ENCODE measurements at places on chromosomes 5 and 9.

- H3K4me3 ChIP-seq, result no peak overlapping the region
- no peak overlapping the region for H3K27ac ChIP-seq
- no peaks in the 10 kb centered on the region for H3K27me3 ChIP-seq
- DNase-seq, result no peak
- no peaks in the 10 kb centered on the region for H3K36me3 ChIP-seq
These were observed 133.1 kb upstream of the CDH12 start for GRCh38 chr5:22986281-22986680.

DNA sequence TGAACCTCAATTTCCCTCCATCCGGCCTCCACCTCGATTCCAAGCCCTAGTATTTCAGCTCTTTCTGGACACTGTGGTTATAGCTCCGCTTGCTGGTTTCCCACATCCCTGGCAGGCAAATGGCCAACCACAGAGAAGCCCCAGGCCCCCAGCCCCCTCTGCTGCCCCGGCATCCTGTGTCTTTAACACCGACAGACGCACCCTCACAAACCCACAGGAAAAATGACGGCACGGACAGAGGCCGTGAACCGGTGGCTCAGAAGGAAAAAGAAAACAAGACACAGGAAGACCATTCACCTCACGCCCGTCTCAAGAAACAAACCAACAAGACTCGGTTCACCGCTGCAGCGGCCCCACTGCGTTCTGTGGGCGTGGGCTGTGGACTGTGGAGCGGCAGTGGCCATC is 1.5 kb upstream of the CLIC3 start:
- DNase-seq, result no peak
- peaks cover 10% of the 10 kb centered on the region for H3K36me3 ChIP-seq
- H3K4me1 ChIP-seq, result peaks cover 29% of the 10 kb centered on the region
- H3K27me3 ChIP-seq, result peaks cover 3% of the 10 kb centered on the region
- no peak overlapping the region for H3K4me3 ChIP-seq

- no peak overlapping the region for H3K27ac ChIP-seq
- peaks cover 4% of the 10 kb centered on the region for H3K4me1 ChIP-seq
- H3K36me3 ChIP-seq, result no peaks in the 10 kb centered on the region
- H3K4me3 ChIP-seq, result no peak overlapping the region
These were observed 518.9 kb downstream of the CTNND2 start for GRCh38 chr5:11385251-11385900.

DNA sequence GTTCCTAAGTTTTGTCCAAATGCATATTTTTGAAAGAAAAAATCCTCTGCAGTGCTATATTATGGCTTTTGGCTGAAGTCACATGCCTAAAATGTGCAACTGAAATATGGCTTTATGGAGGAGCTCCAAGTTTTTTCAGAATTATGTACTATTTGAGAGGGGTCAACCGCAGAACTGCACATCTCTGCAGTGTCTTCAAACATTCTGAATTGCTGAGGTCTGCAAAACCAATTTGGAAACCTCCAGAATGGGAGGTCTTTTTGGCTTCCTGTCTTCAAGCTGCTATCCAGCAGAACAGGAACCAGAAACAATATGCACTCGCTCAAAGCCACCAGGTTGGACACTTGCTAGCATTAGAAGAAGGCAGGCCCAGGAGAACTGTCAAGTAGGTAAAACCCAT is 376.0 kb upstream of the PAPPA start:
- H3K36me3 ChIP-seq, result no peaks in the 10 kb centered on the region
- no peak for DNase-seq
- no peak overlapping the region for H3K4me3 ChIP-seq
- H3K27me3 ChIP-seq, result no peaks in the 10 kb centered on the region
- H3K27ac ChIP-seq, result no peak overlapping the region
- no peaks in the 10 kb centered on the region for H3K4me1 ChIP-seq

DNA sequence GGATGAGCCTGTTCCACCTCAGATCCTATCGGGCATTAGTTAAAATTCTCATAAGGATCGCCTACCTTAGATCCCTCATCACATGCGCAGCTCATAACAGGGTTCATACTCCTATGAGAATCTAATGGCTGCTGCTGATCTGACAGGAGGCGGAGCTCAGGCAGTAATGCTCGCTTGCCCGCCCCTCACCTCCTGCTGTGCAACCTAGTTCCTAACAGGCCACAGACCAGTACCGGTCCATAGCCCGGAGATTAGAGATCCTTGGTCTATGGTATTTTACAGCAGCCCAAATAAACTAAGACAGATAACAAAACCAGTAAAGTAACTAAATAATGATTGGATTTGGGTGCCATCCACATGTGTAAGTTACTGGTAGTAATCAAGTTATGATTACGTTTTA is 17.5 kb downstream of the GOLPH3 start:
- no peak overlapping the region for H3K27ac ChIP-seq
- no peak for DNase-seq
- no peaks in the 10 kb centered on the region for H3K27me3 ChIP-seq
- H3K4me1 ChIP-seq, result peaks cover 20% of the 10 kb centered on the region

DNA sequence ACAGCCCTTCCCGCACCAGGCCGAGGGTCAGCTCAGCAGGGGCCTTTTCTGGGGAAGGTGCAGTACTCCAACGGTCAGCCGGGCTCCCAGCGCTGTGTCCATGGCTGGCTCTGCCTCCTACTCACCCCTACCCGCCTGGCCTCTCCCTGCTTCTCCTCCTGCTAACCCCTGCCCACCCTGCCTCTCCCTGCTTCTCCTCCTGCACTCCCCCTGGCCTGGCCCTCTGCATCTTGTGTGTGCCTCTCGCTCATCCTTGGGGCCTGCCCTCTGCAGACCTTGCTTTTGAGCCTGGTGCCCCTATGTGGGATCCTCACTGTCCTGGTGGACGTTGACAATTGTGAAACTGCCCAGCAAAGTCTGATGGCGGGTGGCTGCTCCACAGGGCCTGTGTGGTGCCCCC is 274.6 kb upstream of the IRX2 start:
- DNase-seq, result no peak
- no peaks in the 10 kb centered on the region for H3K27me3 ChIP-seq
- no peak overlapping the region for H3K4me3 ChIP-seq
- no peaks in the 10 kb centered on the region for H3K4me1 ChIP-seq

- DNase-seq, result no peak
- H3K4me3 ChIP-seq, result no peak overlapping the region
- peaks cover 10% of the 10 kb centered on the region for H3K27me3 ChIP-seq
- no peaks in the 10 kb centered on the region for H3K4me1 ChIP-seq
These were observed 1.5 kb downstream of the FAM81B start for GRCh38 chr5:95392593-95393182.

- no peaks in the 10 kb centered on the region for H3K4me1 ChIP-seq
- H3K36me3 ChIP-seq, result no peaks in the 10 kb centered on the region
- no peak overlapping the region for H3K27ac ChIP-seq
- no peak overlapping the region for H3K4me3 ChIP-seq
- no peaks in the 10 kb centered on the region for H3K27me3 ChIP-seq
- DNase-seq, result no peak
These were observed 59.2 kb downstream of the MED10 start for GRCh38 chr5:6319116-6319515.

DNA sequence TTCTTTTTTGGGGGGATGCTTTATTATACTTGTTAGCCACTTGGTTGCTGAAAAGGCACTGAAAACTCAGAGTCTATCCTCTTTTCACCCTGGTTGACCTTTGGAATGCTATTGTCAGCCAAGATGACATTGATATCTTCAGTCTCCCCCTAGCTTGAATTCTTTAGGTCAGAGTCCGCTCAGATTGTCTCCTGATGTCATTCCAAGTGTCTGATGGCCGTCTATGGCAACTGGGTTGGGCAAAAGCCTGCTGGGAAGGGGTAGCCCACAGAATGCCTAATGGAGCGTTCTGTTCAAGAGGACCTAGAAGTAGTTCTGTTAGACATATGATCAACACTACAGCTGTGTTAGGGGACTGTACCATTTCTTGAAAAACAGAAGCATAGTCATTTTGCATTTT is 9.7 kb upstream of the MEF2C start:
- H3K36me3 ChIP-seq, result no peaks in the 10 kb centered on the region
- peaks cover 50% of the 10 kb centered on the region for H3K27me3 ChIP-seq
- no peak for DNase-seq
- H3K4me1 ChIP-seq, result peaks cover 3% of the 10 kb centered on the region
- H3K27ac ChIP-seq, result no peak overlapping the region

- DNase-seq, result no peak
- H3K27ac ChIP-seq, result no peak overlapping the region
- H3K27me3 ChIP-seq, result no peaks in the 10 kb centered on the region
- H3K4me3 ChIP-seq, result no peak overlapping the region
These were observed 21.7 kb downstream of the TARS1 start for GRCh38 chr5:33462456-33462855.

DNA sequence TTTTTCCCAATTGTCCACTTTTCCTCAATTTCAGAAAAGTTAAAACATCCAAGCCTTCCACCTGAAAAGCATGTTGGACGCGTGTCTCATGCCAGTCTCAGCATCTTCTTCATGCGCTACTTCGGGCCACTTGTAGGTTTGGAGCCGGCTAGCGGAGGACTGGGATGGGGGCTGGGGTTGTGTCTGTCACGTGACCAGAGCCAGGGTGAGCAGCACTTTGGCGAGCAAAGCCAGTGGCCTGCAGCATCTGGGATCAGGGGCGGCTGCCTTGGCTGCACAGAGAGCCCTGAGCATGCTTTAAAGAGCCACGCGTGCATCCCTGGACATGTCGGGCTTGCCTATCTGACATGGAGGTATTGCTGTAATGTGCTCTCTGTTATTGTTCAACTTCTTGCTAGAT is 41.2 kb downstream of the SLC6A3 start:
- H3K36me3 ChIP-seq, result no peaks in the 10 kb centered on the region
- peaks cover 1% of the 10 kb centered on the region for H3K27me3 ChIP-seq
- H3K4me1 ChIP-seq, result no peaks in the 10 kb centered on the region
- no peak for DNase-seq

DNA sequence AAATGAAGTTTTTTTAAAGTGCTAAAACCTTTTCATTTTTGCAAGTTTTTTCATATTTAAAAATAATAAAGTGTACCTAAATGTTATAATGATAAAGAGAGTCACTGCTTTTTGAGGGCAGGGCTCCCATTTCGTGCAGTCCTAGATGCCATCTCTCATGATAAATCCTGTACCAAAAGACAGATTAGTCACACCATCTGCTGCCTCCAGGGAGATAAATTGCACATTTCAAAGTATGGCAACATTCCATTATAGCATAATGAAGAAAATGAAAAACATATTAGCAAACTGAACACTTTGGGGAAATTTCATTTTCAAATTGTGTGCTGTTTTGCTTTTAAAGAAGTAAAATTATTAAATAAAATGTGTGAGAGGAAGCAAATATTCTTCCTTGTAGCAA is 257.2 kb downstream of the KIAA0825 start:
- H3K4me1 ChIP-seq, result no peaks in the 10 kb centered on the region
- DNase-seq, result no peak
- H3K36me3 ChIP-seq, result no peaks in the 10 kb centered on the region
- no peaks in the 10 kb centered on the region for H3K27me3 ChIP-seq
- H3K4me3 ChIP-seq, result no peak overlapping the region

DNA sequence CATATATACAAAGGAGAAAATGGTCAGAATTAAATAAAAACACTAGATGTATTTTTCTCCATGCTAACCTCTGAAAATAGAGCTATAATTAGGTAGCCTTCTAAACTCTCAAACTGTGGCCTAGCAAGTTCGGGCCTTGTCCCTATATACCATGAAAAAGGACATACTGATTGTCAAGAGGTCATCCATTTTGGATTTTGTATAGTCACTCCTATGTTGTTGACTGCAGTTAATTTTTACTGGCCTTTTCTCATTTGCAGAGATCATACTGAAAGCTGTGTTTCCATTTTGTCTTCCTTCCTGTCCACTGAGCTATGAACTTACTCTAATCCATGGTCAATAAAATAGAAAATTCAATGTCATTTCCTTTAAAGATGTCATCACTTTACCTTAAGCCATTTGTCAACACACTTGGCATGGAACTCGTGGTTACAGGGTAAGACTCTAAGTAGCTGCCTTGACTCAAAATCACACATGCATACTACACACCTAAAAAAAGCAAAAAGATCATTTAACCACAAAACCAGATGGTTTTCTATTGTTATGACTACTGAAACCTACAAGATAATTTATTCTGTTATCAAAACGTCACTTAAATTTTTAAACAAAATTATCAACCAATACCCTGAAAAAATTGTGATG is 58.0 kb downstream of the RNF38 start:
- no peak overlapping the region for H3K4me3 ChIP-seq
- no peaks in the 10 kb centered on the region for H3K27me3 ChIP-seq
- DNase-seq, result no peak
- H3K4me1 ChIP-seq, result peaks cover 11% of the 10 kb centered on the region
- H3K36me3 ChIP-seq, result peaks cover 73% of the 10 kb centered on the region

GRCh38 chr9:17839776-17840175 is 260.9 kb downstream of the SH3GL2 start:
- no peaks in the 10 kb centered on the region for H3K27me3 ChIP-seq
- no peak overlapping the region for H3K27ac ChIP-seq
- no peaks in the 10 kb centered on the region for H3K4me1 ChIP-seq
- H3K4me3 ChIP-seq, result no peak overlapping the region

DNA sequence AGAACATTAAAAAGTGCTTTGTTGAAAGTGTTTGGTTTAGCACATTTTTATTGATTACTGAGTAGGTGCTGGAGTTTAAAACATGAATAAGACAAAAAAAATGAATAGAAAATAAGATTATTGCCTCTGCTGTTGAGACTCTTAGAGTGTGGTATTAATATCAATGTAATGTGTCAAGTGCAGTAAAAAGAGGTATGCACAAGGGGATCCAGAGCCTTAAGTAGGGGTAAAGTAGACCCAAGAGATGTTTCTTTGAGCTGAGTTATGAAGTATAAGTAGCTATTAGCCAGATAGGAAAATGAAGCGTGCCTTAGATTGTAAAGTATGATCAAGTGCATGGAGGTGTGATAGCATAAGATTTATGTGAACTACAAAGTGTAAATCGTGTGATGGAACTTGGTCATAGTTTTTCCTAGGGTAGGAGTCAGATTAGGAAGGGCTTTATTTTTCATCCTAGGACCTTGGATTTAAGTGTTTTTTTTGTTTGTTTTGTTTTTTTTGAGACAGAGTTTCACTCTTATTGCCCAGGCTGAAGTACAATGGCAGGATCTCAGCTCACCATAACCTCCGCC is 45.2 kb downstream of the NSD1 start:
- H3K4me3 ChIP-seq, result no peak overlapping the region
- no peaks in the 10 kb centered on the region for H3K27me3 ChIP-seq
- H3K27ac ChIP-seq, result no peak overlapping the region
- H3K4me1 ChIP-seq, result peaks cover 4% of the 10 kb centered on the region
- no peak for DNase-seq

- H3K27ac ChIP-seq, result no peak overlapping the region
- no peak for DNase-seq
- H3K27me3 ChIP-seq, result peaks cover 25% of the 10 kb centered on the region
- H3K4me1 ChIP-seq, result no peaks in the 10 kb centered on the region
- H3K4me3 ChIP-seq, result no peak overlapping the region
These were observed 6.4 kb downstream of the CMBL start for GRCh38 chr5:10301266-10301665.

- H3K27me3 ChIP-seq, result no peaks in the 10 kb centered on the region
- peak overlapping the region; percentile 80 for H3K27ac ChIP-seq
- H3K36me3 ChIP-seq, result no peaks in the 10 kb centered on the region
- peaks cover 57% of the 10 kb centered on the region for H3K4me1 ChIP-seq
- DNase-seq, result no peak
These were observed 434 bp downstream of the GLRX start for GRCh38 chr5:95822043-95822541.

Measured in activated T-helper 2 cell treated with anti-CD3 and anti-CD28 coated beads, Interferon-gamma antibody, Interleukin-2, Interleukin-4, amounts not matched to agents 10 μg/mL and 5 μg/mL and 100 μg/mL, durations not matched to agents 14 hours and 24 hours and 36 hours (primary cell).